ENCODE measurements at places on chromosomes 13 and 19. TPM values are rescaled to one million over a fixed set of nuclear protein-coding genes. Genes with fewer than 3 reads are reported as not detected.
A peak's percentile ranks its signal among the peaks of the same experiment; 100 is the strongest.

KIR2DL4 gene
- polyA plus RNA-seq = 0.72 TPM

ZNF525 gene
- polyA plus RNA-seq = 8.4 TPM

DNA sequence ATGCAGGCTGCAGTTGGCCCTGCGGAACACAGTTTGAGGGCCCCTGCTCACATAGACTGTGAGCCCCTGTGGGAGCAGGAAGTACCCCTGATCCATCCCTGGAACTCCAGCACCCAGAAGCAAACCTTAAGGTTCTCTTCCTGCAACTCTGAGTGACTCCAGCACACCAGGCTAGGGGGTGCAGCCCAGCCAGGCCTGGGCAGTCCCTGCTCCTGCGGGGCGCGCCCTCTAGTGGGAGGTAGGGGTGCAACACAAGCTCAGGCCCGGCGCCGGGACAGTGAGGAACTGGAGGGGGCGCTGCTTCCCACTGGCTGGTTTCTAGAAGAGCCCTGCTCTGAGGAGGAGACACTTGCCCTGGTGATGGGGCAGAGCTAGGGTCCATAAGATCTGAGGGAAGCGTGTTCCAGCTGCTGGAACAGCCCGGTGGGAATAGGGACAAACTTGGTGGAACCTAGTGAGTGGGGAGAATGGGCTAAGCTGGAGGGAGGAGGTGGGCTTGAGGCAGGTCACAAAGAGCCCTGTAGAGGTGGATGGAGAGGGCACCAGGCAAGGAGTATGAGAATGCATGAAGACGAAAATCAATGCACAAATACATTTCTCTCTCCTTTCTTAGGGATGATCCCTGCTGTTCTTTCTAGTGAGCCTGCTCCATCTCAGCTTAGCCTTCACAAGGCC, 5.0 kb downstream of the ZSCAN5A start:
- peak; percentile 87 for DNase-seq

CCNA1 gene
- polyA plus RNA-seq = 0.31 TPM

FXYD3 gene
- 7.4 TPM for polyA plus RNA-seq

CGB7 gene
- polyA plus RNA-seq = not detected

- peak; percentile 81 for DNase-seq
Observed at GRCh38 chr19:53076984-53077383, 26.2 kb downstream of the ZNF160 start.

DNA sequence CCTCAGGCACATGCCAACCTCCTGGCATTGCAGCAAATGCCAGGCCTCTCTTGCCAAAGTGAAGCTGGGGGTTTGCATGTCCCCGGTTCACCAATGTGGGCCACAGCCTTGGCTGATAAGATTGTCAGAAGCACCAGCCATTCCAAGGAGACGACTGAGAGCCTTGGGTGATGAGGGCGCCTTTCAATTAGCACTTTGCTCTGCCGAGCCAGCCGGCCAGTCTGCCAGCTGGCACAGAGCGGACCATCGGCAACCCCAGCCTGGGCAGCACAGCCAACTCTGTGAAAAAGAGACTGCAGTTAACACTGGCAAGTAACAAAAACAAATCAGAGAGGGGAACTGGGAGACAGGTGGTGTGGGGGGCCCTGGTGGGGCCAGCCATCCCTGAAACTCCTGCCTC, 67.3 kb downstream of the EFNB2 start:
- DNase-seq = no peak

DNA sequence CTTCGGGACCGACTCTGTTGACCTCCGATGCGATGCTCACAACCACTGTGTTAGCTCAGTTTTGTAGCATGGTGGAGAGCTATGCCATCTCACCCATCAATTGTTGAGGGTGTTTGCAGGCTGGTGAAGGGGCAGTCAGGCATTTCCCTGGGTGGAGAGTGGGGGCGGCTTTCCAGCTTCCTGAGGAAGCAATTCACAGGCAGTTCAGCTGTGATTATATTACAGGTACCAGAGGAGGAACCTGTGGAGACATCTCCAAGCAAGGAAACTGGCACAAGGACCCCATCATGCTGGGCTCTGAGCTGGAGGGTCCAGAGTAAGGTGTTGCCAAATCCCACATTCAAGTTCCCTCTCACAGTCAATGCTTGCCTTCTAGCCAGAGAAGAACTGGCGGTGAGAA, 166.0 kb upstream of the ZNF536 start:
- no peak for DNase-seq

- no peak for DNase-seq
Observed at GRCh38 chr19:10291554-10292205, 1.9 kb downstream of the ICAM5 start.

- no peak for DNase-seq
Observed at GRCh38 chr19:58474291-58474996, 1.7 kb upstream of the ZNF446 start.

DNA sequence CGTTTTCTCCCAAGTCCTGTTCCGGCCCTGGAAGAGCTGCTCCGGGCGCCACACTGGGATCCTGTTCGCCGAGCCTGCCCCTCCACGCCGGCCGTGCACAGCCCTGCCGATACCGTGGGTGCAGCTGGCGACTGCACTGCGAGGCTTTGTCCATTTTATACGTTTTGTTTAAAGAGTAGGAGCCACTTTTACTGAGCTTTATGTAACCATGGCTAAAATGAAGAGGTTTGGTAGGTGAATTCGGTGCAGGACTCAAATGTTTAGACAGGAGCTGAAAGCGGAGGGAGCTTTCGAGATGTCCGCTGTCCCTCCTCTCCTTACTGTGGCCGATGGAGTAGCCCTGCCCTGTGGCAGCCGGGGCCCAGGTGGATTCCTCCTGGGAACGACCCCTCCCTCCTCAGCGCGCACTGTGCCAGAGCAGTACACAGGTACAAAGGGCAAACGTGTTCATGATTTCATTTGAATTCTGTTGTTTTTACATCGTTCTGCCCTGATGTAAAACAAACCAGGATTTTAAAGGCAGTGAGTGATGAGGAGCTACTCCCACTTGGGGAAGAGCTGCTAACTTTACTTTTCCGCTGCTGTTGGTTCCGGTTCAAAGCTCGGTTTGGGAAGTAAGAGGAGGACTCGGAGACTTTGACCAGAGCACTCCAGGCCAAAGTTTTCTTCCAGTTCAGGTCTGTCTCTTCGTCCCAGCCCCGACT, 1.7 kb downstream of the COL4A2 start:
- DNase-seq = no peak

FOSB gene
- polyA plus RNA-seq = 105 TPM

GRCh38 chr13:34277936-34278335, 460.0 kb downstream of the RFC3 start:
- no peak for DNase-seq

- no peak for DNase-seq
Observed at GRCh38 chr19:55632463-55632834, 8.1 kb upstream of the ZNF784 start.

DNA sequence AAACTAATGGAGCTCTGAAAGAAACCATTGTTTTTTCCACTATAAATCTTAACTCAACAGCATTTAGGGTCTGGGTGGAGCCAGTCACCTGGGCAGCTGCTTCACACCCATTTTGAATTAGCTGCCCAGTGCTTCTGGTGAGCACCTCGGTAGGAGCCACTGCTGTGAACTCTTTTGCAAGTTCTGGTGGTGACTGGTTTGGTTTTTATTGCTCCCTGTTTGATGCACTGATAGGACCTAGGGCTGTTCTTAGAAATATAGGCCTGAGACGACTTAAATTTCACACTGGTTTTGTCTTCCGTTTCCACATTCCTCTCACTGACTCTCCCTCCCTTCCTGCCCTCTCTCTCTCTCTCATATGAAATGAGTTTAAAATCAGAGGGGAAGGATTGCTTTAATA, 103.9 kb downstream of the GGACT start:
- no peak for DNase-seq

DNA sequence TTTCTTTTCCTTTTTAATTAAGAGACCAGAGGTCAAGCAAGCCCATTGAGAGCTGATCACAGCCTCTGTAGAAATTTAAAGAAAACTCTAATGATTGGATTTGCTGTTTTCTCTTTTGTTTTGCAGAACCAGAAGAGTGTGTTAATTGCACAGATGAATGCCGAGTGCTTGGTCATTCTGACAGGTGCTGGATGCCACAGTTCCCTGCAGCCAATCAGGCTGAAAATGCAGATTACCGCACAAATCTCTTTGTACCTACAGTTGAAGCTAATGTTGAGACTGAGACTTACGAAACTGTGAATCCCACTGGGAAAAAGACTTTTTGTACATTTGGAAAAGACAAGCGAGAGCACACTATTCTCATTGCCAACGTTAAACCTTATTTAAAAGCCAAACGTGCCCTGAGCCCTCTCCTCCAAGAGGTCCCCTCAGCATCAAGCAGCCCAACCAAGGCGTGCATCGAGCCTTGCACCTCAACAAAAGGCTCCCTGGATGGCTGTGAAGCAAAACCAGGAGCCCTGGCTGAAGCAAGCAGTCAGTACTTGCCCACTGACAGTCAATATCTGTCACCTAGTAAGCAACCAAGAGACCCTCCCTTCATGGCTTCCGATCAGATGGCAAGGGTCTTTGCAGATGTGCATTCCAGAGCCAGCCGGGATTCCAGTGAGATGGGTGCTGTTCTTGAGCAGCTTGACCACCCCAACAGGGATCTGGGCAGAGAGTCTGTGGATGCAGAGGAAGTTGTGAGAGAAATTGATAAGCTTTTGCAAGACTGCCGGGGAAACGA, 93.1 kb downstream of the PCDH17 start:
- DNase-seq = no peak

LHB gene
- 1.8 TPM for polyA plus RNA-seq

Measured in aorta (tissue), 5 donors.